ENCODE measurements at places on chromosomes 16 and 17.

GRCh38 chr17:40617678-40618240 lies 29.9 kb downstream of the SMARCE1 start:
- no peak for DNase-seq

GRCh38 chr16:79982361-79982760 lies 381.8 kb upstream of the MAF start:
- DNase-seq: no peak

- no peak for DNase-seq
Observed at GRCh38 chr16:9971907-9972306, 210.3 kb downstream of the GRIN2A start.

GRCh38 chr17:17946093-17946492 lies 26.1 kb downstream of the TOM1L2 start:
- no peak for DNase-seq

GRCh38 chr17:50685334-50685665 lies 22.4 kb downstream of the ANKRD40 start:
- no peak for DNase-seq

DNA sequence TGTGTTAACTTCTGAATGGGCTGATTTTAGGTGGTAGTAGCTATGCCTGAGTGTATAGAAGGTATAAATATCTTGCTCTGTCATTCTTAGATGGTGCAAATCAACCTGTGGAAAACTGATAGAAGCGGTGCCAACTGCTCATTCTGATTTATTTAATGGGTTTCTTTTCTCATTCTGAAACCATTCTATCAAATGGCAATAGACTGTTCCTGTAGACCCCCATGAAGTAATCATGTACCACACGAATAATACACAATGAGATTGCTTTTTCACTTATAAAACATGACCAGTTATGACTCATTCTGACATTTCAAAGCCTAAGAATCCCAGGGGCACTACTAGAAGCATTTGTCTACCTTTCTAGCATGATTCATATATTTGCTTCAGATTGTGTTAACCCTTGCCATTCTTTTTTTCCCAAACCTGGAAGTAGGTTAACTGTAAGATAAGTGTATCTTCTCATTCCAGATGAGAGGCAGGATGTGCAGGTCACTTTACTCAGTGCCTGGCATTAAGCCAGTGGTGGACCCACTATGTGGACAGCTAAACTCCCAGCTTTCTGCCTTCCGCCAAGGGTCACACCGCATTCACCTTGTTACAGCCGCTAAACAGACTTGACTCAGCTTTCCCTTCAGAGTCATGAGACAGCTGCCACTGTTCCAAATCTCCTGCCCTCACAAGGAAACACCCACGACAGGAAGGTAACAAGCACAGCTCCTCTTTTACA lies 16.4 kb upstream of the SLC16A11 start:
- peak; percentile 69 for DNase-seq

DNA sequence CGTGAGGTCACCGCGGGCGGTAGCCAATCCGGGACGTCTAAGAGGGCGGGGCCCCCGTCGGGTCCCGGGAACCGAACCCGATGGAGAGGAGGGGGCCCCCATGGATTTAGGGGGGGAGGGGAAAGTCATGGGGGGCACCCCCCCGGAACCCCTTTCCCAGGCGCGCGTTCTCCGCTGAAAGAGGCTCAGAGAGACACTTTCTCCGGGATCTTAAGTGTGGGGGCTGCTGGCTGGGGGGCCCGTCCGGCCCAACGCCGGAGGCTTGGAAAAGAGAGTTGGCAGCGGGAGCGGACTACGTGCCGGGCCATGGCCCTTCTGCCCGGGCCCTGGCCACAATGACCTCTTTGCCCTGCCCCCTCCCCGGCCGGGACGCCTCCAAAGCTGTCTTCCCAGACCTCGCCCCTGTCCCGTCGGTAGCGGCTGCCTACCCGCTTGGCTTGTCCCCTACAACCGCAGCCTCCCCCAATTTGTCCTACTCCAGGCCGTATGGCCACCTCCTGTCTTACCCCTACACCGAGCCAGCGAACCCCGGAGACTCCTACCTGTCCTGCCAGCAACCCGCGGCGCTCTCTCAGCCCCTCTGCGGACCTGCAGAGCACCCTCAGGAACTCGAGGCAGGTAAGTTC lies at the start of gene DLX4:
Gene DLX4 (plus strand): TSS at position 57 of the 626 bp plus-strand sequence. CDS start 279 bp downstream, at position 336.
- peak; percentile 63 for DNase-seq

DNA sequence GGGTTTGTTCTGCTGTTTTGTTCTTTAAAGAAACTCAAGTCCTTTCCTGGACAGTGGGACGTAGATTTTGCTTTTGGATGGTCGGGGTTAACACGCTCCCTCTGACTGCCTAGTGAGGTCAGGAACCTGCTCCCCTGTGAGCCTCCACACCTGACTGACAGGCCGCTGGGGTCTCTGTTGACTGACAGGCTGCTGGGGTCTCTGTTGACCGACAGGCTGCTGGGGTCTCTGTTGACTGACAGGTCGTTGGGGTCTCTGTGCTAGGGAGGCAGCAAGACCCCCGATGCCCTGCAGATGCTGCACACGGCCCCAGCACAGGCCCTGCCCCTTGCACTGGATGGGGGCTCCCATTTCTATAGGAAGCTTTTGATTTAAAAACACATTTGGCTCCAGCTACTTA lies 33.5 kb downstream of the LMF1 start:
- no peak for DNase-seq

GRCh38 chr16:56657555-56658326 lies at the start of gene MT1F:
Gene MT1F (plus strand): TSS chr16:56657959. CDS start chr16:56658059, 100 bp downstream.
- peak; percentile 83 for DNase-seq

- DNase-seq: peak; percentile 85
Observed at GRCh38 chr16:27314161-27314723, 468 bp downstream of the IL4R start.

DNA sequence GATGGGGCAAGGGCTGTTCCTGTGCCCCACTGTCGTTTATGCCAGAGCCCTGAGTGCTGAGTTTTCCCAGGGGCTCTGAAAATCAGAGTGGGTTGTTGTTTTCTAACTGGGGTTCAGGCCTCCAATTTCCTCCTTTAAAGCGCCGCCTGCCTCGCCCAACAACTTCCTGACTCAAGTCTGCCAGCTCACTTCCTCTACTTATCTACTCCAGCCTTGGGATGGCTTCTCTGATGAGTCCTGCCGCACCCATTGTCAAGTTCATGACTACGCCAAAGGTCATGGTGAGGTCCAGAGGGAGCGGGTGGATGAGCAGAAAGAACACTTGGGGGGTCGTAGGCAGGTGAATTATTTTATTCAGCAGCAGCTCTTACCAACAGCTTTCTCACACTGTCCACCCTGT lies 104.7 kb downstream of the UTP18 start:
- no peak for DNase-seq

- DNase-seq: no peak
Observed at GRCh38 chr16:8945626-8946296, 17.9 kb downstream of the USP7 start.

DNA sequence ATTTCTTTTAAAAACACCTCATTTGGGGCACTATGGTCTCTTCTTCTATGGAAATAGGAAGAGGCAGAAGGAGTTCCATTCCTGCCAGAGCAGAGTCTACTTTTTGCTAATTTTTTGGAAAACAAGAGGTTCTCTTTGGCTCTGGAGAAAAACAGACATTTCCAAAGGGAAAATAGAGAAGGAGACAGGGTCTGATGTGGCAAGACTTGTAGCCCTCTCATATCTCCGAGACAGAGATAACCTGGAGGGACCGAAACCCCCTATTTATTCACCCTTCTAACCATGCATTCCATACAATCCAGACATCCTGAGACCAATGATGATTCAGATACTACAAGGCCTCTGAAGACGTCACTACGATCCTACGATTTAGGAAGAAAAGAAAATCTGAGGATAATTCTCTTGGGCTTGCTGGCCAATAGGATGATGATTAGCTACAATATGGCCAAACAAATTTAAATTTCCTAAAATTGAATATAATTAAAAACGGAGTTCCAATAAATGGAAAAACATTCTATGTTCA lies 70.2 kb downstream of the HIC1 start:
- DNase-seq: no peak

GRCh38 chr16:57376313-57376818 lies 4.1 kb downstream of the CX3CL1 start:
- no peak for DNase-seq

GRCh38 chr17:54237911-54238515 lies 415.3 kb downstream of the KIF2B start:
- DNase-seq: no peak
